Dermis blood vessel endothelial cell (primary cell): ENCODE measurements at places on chromosomes 4 and X.

DNA sequence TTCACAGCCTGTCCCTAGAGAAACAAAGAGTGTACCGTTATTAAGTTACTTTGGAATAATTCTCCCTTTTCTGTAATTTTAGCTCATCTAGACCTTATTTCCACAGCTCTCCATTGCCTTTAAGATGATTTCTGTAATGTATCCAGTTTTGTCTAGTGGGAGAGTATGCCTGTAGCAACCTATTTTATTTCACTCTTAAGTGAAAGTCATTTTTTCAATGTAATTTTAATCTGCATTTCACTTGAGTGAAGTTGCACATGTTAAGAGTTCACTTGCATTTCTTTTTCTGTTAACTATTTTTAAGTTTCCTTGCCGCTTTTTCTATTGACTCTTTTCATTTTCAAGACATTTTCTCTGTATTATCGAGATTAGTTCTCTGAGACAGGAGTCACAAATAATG lies 46.5 kb downstream of the FANCB start:
- DNase-seq: no peak

DNA sequence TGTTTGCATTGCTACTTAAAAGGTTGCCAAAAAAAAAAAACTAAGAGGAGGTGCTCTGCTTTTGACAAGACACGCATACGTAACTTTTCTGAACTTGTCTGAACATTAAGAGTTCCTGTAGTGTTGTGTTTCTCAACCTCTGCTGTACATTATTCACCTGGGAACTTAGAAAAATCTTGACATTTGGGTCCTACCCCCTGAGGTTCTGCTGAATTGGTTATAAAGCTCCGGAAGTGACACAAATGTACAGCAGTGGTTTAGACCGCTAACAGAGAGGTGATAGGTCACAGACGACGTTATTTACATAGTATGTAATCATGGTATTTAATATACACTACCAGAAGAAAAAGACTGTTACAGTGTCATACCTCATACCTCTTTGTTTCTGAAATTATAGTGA lies 61.1 kb downstream of the CPEB2 start:
- no peak for DNase-seq

GRCh38 chr4:36301127-36301526 lies 19.7 kb downstream of the DTHD1 start:
- DNase-seq: no peak

DNA sequence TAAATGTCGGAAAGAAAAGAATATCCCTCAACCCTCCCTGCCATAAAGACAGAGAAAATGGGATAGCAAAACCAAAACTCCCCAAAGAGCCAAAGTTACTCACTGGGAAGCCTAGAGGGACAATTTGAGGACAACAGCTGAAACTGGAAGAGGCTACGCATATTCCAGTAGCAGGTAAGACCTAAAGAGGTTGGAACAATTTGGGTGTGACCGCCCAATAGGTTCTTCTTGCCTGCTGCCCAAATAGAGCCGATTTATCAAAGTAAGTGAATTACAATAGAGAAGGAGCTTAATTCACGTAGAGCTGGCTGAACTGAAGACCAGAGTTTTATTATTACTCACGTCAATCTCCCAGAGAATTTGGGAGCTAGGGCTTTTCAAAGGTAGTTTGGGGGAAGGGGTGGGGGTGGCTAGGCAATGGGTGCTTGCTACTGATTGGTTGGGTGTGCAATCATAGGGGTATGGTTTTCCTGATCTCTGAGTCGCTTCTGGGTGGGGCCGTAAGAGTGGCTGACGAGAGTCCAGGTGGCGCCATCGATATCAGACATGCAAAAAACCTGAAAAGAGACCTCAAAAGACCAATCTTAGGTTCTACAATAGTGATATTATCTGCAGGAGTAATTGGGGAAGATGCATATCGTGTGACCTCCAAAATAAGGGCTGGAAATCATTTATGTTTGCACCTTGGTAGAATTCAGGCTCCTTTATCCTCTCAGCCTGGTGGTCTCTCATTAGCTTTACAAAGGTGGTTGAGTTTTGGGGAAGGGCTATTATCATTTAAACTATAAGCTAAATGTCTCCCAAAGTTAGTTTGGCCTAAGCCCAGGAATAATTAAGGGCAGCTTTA lies 39.0 kb upstream of the SLC7A3 start:
- no peak for DNase-seq

- DNase-seq: no peak
Observed at GRCh38 chrX:100435726-100436125, 25.7 kb upstream of the PCDH19 start.

DNA sequence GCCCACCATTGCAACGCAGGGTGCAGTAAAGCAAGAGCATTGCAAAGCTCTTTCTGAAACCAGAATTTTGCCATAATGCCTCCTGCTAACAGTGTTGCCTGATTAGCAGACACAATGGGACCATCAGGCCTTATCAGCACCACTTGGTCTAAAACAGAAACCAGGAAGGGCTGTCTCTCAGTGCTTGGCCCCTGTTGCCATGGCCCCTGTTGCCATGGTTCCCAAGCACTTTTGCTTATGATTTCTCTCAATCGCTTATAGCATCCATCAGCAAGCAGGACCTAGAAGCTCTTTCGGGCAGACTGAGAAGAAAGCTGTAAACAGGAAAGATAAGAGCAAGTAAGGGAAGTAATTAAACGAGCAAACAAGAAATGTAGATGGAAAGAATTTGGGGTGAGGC lies 36.8 kb downstream of the RTL5 start:
- DNase-seq: peak; percentile 89

- no peak for DNase-seq
Observed at GRCh38 chrX:20382518-20383297, 116.0 kb upstream of the RPS6KA3 start.

- DNase-seq: no peak
Observed at GRCh38 chr4:150244600-150244999, 166.4 kb downstream of the DCLK2 start.

DNA sequence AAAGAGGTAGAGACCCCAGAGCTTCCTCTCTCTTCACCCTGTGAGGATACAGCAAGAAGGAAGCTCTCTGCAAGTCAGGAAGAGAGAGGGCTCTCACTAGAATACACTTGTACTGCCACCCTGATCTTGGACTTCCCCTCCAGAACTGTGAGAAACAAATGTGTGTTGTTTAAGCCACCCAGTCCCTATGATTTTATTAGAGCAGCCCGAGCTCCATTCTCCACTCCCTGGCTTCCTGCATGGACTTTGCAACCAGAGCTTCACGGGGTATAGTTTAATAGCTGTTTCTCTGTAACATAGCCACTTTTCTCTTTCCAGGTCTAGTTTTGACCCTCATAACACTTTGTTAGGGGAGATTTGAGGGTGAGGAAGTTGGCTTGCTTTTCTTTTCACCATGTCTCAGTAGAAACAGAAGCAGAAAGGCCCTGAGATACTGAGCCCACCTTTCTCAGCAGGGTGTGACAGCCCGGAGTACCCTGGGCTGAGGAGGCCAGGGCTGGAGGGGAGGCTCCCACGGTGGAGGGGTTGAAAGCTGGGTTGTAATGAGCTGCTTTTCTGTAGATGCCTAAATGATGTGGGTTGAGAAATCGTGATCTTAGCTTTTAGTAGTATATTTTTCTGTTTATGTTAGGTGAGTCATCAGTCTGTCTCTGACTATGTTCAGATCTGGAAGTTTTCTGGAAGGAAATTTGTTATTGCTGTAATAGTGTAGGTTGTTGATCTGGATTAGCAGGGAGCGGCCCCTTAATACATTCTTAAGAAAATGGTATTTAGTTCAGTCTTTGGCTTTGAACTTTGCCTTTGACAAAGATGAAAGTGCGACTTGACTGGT lies 118.6 kb downstream of the PTTG2 start:
- DNase-seq: peak; percentile 60

DNA sequence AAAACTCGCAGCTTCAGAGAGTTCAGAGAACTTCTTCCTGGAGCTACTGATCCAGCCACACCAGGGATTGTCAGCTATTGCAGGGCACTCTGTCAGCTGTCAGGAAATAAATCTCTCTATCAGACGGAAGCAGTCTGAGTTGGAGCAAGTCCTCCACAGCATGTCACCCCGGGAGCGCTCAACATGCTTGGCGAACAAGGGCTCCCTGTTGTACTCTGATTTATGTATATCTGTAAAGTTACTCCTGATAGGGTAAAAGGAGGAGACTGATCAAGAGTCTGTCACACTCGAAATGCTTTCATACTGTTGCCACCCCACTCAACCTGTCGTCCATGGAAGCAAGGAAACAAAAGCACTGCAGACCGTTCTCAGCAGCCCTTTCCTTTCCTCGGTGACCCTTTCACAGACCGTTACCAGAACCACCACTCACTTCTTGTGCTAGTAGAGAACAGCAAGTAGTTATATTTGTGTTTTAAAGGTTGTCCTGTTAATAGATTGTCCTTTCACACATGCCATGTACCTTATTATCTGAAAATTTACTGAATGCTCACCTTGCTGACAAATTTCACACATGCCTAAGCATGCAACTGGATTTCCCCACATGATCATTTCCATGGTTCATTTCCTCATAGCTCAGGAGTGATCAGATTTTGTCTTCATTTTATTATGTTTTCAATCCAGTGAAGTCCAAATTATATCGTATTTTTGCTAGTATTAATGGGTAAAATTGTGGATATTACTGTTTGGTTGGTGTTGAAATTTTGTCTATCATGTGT lies 2108.9 kb upstream of the TENM3 start:
- DNase-seq: no peak

GRCh38 chrX:13898083-13898482 lies 81.2 kb upstream of the GPM6B start:
- DNase-seq: no peak

DNA sequence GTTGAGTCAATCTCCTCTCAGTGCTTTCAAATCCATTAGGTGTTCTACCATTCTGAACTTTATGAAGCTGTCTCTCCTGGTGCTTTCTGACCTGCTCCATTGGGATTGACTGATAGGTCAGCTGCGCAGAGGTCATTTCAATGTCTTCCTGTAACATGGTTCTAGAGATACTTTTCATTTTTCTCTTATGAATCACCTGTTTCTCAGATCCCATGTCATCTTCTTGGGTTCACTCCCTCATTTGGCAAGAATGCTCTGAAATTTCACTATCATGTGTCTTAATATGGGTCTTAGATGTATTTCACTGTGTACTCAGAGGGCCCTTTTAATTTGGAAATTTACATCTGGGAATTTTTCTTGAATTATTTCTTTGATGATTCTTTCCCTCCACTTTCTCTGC lies 13.8 kb upstream of the PGM2 start:
- DNase-seq: peak; percentile 63

DNA sequence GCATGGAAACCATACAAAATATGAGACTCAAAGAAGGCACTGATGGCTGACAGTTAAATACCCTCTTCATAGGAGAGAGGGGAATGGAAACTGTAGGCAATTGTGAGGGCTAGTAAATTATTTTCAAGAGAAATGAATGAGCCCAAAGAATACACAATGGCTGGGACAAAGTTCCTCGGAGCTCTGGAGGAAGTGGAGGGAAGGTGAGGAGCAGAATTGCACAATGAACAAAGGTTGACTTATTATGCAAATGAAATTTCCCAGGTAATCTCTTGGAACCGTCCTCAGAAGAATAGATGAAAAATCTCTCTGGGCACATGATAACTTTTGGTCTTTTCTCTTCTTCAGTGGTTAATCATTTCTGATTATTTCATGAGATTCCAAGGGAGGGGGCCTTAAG lies 202.6 kb upstream of the VCX start:
- no peak for DNase-seq

GRCh38 chr4:138329506-138330070 lies 87.4 kb upstream of the SLC7A11 start:
- DNase-seq: no peak

- DNase-seq: no peak
Observed at GRCh38 chr4:12293906-12294525, 865.3 kb upstream of the HS3ST1 start.

DNA sequence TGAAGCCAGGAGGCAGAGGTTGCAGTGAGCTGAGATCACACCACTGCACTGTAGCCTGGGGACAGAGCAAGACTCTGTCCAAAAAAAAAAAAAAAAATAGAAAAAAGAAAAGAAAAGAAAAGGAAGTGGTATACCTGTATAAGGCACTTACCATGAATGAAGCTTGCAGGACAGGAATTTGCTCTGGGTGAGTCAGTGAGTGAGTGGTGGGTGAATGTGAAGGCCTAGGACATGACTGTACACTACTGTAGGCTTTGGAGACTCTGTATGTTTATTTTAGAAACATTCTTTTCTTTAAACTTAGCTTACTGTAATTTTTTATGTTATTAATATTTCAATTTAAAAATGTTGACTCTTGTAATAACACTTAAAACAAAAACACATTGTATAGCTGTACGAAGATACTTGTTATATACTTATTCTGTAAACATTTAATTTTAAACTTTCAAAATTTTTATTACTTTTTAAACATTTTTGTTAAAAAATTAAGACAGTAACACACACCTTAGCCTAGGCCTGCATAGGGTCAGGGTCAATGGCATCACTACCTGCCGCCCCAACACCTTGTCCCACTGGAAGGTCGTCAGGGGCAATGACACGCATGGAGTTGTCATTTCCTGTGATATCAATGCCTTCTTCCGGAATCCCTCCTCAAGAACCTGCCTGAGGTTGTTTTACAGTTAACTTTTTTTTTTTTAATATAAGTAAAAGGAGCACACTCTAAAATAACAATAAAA lies 78.7 kb downstream of the CLNK start:
- peak; percentile 34 for DNase-seq
